GM23338 (cell line): ENCODE measurements at places on chromosomes 7 and 10.

- no peak for DNase-seq
These were observed 30.7 kb upstream of the PRKAR1B start for GRCh38 chr7:757741-758163.

DNA sequence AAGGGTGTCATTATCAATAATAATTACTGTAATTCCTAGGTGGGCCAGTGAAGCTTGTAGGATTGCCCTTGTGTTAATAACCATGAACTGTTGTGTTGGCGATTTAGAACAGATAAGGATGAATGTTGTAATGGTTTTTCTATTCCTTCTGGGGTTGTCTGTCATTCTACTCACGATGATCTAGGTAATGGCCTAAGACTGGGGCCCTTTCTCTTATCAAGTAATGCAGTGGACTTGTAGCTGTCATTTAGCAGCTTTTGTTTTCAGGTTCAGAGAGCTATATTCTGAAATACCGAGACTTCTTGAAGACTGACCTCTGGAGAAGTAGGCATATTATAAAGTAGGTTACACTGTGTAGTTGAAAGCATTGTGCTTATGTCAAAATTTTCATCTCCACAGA lies 110.2 kb downstream of the TAF3 start:
- no peak for DNase-seq

GRCh38 chr7:155738652-155739537 lies 73.4 kb downstream of the SHH start:
- peak; percentile 53 for DNase-seq

GRCh38 chr10:22251751-22252223 lies 34.0 kb upstream of the EBLN1 start:
- DNase-seq = peak; percentile 65

GRCh38 chr7:14894826-14895225 lies 7.7 kb downstream of the DGKB start:
- no peak for DNase-seq

DNA sequence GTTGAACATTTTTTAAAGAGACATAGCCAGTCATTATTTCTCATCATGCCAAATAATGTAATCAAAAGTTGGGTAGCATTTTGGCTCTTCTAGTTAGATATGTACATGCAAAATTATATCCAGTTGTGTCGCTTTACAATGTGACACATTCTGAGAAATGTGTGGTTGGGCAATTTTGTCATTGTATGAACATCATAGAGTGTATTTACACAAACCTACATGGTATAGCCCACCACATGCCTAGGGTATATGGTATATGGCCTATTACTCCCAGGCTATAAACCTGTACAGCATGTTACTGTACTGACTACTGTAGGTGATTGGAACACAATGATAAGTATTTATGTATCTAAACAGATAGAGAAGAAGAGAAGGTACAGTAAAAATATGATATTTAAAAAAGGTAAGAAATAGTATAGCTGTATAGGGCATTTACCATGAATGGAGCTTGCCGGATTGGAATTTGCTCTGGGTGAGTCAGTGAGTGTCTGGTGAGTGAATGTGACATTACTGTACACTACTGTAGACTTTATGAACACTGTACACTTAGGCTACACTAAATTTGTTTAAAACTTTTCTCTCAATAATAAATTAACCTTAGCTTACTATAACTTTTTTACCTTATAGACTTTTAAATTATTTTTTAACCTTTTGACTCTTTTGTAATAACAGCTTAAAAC lies 16.5 kb downstream of the ZNF365 start:
- no peak for DNase-seq

DNA sequence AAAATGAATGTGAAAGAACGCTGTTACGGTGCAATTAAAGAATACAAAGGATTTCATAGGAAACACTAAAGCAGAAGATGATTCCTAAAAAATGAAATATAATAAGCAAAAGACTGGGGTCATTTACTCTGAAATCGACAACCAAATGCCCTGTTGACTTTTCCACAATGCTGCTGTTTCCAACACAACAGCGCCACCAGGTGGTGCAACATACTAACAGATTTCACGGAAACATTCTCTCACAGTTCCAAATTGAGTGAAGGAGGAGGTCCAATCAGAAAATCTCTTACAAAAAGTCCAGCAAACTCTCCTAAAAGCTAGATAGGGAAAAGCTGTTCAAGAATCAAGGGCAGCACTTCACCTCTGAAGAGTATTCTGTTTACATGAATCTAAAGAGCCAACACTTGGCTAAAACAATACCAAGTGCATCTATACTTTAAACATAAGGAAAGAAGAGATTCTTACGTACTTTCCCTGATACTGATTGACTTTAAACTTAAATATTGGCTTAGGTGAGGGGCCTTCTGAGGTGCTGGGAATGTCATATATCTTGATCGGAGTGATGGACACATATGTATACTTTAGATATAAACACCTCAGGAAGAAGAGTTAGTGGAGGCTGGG lies 55.9 kb downstream of the UPF2 start:
- peak; percentile 94 for DNase-seq

DNA sequence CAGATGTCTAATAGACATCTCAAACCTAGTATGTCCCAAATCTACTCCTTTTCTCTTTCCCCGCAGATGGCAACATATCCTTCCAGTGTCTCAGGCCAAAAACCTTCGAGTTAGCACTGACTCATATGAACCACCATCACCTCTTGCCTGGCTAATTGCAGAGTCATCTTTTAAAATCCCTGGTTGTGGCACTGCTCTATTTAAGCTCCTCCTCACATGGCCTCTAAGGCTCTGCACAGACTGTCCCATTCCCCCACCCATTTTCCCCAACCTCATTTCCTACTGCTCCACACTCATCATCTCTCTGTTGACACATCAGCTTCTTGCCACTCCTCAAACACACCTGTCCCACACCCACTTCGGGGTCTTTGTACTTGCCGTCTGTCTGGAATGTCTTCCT lies 16.8 kb upstream of the HBP1 start:
- DNase-seq = no peak

GRCh38 chr10:97711640-97712572 lies 1.6 kb upstream of the MARVELD1 start:
- no peak for DNase-seq
